ENCODE measurements at places on chromosomes 2 and 18.
A peak's percentile ranks its signal among the peaks of the same experiment; 100 is the strongest.

DNA sequence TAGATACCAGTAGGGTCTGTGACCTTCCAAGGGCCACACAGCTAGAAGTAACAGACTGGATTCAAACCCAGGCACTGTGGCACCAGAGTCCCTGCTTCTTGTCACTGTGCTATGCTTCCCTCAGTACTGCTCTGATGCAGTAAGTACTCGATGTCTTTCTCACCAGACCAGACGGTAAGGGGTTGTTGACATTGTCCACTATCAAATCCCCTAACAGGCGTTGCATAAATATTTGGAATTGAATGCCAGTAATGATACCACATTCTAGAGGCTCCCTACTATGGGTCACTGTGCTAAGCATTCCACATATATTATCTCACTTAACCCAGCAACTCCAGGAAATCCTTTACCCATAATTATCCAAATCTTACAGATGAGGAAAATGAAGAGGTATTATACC is 223.1 kb downstream of the C1D start:
- DNase-seq, result no peak

GRCh38 chr2:186593523-186593922 is 3.7 kb downstream of the ITGAV start:
- no peak for DNase-seq

DNA sequence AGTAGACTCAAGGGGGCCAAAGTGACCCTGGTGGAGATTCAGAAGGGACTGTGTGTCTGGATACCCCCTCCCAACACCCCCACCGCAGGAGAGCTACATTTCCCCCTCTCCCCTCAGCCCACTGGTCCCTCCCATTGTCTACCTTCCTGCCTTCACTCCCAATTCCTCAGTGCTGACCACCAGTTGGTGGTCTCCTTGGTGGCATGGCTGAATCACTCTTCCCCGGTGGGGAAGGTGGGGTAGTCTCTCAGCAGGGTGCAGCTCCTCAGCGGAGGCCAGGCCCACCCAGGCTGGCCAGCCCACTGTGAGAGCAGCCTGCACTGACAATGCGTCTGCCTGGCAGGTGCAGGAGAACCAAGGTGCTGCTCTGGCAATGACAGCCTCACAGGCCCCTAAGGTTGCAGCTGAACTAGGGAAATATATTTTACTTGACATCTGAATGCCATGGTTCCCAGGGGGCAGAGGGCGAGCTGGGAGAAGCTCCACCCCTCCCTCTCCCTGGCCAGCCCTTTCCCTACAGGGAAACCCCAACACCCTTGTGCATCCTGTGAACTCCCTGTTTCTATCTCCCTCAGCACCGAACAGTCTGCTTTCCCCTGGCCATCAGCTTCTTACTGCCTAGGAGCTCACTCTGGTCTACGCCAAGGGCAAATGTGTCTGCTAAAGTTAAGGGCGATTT is 62.6 kb upstream of the PAX8 start:
- DNase-seq, result no peak

DNA sequence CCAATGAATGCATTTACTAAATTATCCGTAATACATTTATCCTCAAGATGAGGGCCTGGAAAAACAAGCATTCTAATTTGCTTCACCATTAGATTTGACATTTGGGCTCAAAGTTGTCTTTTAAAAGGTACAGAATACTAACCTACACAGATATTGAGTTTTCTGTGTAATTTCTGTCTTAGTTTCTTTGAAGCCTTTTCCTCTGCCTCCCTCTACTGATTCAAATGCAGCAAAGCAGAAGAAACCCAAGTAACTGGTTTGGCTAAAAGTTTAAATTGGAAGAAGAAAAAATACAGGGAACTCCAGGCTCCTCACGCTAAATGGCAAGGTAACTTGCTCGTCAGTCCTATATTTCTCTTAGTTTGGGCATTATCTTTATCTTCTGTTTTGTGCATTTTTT is 53.3 kb upstream of the SLC5A7 start:
- DNase-seq, result no peak

DNA sequence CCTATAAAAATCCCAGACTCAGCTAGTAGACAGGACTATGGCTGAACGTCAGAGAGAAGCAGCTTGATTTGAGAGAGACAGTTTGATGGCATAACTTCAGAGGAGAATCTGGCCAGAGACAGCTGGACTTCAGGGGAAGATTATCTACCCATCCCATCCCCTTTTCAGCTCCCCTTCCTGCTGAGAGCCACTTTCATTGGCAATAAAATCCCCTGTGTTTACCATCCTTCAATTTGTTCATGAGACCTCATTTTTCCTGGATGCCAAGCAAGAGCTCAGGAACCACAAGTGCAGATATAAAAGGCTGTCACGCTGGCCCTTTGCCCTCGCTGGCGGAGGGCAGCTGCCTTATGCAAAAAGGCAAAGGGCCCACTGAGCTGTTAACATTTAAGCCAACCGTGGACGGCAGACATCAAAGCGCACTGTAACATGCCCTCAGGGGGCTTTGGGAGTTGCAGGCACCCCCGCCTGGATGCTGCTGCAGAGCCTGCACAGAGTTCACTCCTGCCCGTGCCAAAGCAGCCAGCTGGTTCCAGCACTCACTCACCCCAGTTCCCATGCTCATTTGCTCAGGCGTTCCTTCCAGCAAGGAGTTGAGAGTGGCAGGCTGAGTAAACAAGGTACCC is 164.3 kb upstream of the PGAP1 start:
- no peak for DNase-seq

DNA sequence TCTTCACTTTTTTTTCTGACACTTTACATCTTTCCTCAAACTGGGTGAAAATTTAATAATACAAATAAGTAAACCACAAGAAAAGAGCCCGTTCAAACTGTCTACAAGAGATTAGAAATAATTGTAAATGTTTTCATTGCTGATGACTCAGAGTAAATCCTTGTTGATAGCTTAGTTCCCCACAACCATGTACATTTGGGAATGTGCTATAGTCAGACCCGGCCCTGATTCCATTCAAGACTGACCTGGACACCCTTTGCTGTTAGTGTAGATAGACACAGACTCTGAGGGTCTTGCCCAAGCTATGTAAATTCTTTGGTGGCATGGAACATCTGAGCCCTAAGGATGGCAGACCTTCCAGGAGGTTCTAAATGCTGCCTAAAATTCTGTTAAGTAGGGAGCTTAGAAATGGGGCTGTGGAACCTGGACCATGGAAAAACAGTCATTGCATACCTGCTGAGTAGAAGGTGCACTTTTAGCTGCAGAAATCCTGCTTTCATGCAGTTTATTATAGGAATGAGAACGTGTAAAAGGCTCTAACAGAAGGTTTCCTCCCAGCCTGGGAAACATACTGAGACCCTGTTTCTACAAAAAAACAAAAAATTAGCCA is 3.7 kb downstream of the MALT1 start:
- DNase-seq, result no peak

GRCh38 chr2:133266041-133266925 is 302.0 kb downstream of the NCKAP5 start:
- no peak for DNase-seq

- no peak for DNase-seq
These were observed 35.4 kb downstream of the TMEM178A start for GRCh38 chr2:39701137-39701536.

- DNase-seq, result peak; percentile 42
These were observed 28.7 kb downstream of the CCDC141 start for GRCh38 chr2:179021258-179021657.

- DNase-seq, result no peak
These were observed 72.1 kb upstream of the ZFP36L2 start for GRCh38 chr2:43298500-43298899.

- no peak for DNase-seq
These were observed 41.3 kb upstream of the CHMP1B start for GRCh38 chr18:11809895-11810294.

GRCh38 chr2:123917241-123917640 is 107.8 kb upstream of the CNTNAP5 start:
- no peak for DNase-seq

DNA sequence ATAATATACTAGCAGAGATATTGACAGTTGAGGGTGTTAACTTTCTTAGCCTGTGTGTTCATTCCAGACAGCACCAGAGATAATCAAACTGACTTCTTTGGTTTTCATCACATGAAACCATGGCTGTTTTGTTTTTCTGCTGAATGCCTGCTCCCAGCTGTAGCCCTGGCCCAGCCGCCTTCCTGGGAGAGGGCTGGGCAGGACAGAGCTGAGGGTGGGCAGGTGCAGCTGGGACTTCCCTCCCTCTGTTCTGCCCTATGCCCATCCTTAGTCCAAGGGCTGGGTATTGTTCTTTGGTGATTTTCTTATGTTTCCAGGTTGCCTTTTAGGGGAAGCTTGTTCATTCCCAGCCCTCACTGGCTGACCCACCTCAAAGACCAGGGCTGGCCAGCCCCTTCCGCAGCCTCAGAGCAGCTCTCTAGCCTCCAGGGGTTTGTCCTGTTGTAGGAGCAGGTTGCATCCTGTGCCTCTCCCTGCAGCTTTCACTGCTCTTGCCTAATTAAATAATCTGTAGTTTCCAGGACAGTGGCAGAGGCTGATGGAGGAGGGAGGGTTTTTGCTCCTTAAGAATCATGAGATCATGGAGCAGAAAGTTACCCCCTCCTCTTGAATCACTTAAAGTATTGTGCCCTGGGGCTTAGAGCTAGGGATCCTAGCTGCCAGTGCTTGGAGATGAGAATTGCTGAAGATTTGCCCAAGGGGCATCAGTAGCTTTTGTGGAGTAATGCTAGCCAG is 61.4 kb downstream of the MTCL1 start:
- no peak for DNase-seq

DNA sequence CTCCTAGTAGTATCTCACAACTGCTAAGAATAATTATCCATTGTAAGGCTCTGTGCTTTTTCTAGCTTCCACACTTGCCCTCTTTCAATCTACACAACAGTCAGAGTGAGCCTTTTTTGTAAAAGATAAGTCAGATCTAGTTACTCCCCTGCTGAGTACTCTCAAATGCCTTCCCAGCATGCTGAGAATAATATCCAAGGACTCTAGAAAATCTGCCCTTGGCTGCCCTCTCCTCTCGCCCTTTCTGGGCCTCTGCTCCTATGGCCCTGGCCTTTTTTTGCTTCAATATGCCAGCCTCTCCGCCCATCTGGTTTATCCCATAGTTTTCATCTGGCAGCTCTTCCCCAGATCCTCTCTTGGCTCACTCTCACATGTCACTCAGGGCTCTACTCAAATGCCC is 455.9 kb upstream of the UBE2E3 start:
- DNase-seq, result no peak

- DNase-seq, result no peak
These were observed 85.4 kb downstream of the MBD5 start for GRCh38 chr2:148106331-148106730.

GRCh38 chr2:164671664-164672396 is 50.5 kb upstream of the GRB14 start:
- no peak for DNase-seq

DNA sequence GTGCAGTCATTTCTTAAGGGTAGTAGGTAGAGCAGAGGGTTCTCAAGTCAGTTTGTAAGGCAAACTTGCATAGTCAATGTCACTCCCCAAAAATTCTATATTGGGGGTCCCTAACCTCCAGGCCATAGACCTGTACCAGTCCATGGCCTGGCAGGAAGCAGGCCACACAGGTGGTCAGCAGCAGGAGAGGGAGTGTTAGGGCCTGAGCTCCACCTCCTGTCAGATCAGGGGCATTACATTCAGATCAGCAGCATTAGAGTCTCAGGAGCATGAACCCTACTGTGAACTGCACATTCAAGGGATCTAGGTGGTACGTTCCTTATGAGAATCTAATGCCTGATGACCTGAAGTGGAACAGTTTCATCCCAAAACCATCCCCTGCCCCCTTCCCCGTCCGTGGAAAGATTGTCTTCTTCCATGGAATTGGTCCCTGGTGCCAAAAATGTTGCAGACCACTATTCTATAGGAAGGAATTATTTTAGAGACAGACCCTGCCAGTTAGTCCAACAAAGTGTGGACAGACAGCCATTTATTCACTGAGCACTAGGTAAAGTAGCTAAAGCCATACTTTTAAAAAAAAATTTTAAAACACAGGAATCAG is 6.7 kb downstream of the COA5 start:
- DNase-seq, result peak; percentile 56

- no peak for DNase-seq
These were observed 137.0 kb downstream of the BCL11A start for GRCh38 chr2:60416221-60417008.

DNA sequence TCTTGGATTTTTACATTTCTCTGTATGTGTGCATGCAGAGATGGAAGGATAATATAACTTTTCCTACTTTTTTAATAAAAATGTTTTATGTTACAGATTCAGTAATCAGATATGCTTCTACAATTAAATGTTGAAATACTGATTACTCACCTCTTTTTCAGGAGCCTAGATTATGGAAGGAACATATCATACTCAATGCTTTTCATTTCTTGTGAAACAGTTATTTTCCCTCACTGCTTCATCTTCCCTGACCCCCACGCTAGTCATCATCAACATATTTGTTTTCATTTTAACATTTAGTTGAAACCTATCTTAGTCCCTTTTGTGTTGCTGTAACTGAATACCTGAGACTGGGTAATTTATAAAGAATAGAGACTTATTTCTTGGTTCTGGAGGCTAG is 190.7 kb downstream of the WDR7 start:
- no peak for DNase-seq

DNA sequence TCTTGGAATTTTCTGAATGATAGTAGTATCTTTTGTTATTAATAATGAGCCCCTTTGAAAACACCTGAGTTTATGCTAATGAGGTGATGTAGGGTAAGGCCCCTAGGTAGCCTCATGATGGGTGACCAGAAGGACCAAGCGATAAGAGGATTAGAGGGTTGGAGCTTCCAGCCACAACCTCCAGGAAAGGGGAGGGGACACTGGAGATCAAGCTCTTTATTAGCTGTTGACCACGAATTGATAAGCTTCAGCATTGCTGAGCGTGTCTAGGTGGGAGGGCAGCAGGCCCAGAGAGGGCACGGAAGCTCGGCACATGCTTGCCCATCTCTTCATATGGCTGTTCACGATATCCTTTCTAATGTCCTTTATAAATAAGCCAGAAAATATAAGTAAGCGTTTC is 39.0 kb downstream of the KIAA2012 start:
- no peak for DNase-seq

DNA sequence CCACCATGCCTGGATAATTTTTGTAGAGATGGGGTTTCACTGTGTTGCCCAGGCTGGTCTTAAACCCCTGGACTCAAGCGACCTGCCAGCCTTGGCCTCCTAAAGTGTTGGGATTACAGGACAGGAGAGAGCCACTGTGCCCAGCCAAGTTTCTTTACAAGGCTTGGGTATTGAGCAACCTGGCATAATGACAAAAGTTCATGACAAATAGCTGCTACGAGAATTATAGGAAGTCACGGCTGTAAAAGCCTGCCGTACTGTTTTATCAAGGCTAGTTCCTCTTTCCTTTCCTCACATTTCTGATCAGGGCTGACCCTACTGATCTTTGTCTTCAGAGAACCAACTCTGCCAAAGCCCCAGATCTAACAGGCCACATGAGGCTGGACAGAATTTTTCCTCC is 490.4 kb upstream of the SPRED2 start:
- DNase-seq, result no peak

GRCh38 chr2:148948868-148949267 is 73.8 kb downstream of the KIF5C start:
- DNase-seq, result no peak

DNA sequence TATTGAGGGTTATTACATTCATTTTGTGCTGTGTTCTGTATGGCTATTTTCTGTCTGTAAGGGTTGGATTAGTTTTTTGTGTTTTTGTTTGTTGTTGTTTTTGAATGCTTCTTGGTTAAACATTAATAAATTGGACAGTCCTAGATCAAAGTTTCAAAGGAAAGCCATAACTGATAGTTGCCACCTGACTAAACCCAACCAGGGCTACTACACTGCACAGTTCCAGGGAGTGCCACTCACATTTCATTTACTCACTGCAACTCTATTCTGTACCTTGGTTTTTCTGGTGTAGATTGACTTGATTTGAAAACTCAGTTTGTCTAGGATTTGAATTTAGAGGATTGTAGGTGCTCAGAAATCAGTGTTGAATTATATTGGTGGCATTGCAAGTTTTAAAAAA is 6.4 kb downstream of the MYL12B start:
- DNase-seq, result no peak
